ENCODE measurements at places on chromosomes 16 and 17.

GRCh38 chr17:29958947-29959657 is 17.7 kb downstream of the EFCAB5 start:
- DNase-seq = peak; percentile 3

DNA sequence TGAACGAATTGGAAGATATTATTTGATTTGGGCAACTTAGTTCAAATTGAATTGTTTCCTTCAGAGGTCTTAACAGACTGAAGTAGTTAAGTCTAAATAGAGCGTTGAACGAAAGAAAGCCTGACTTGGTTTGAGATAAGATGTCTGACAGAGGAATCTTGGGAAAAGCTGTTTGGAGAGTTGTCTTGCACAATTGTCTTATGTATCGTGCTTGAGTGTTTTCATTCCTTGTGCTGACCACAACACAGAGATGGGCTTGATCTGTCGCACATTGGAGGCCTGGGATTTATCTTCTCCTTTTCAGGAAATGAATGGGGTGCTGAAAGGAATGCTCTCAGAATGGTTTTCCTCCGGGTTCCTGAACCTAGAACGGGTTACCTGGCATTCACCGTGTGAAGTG is 7.8 kb downstream of the MLYCD start:
- no peak for DNase-seq

DNA sequence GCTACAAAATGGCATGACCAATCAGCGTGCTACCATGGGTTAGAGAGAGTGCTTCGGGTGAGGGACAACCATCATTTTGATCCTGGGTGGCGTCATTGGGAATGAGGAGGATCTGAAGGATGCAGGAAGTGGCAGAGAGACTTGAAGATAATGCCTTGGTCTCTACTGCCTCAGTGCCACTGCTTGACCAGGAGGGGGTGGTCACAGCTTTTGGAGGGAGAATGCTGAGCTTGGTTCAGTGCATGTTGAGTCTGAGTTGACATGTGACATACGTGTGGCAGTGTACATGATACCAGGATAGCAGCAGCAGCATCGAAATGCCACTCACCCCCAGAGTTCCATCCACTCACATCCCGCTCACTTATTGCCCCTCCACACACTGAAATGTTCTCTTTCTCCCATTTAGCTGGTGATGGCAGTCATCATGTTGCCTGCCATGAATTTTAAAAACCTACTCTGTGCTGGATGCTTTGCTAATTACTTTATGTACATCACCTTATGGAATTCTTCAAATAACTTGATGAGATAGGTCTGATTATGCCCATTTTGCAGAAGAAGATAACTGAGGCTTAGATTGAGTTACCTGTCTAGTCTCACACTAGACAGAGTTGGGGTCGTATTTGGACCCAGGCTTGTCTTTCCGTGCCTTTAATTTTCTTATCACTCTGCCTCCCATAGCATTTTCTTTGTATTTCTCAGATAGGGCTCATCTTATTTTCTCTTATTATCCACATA is 36.7 kb downstream of the ARSG start:
- DNase-seq = no peak

DNA sequence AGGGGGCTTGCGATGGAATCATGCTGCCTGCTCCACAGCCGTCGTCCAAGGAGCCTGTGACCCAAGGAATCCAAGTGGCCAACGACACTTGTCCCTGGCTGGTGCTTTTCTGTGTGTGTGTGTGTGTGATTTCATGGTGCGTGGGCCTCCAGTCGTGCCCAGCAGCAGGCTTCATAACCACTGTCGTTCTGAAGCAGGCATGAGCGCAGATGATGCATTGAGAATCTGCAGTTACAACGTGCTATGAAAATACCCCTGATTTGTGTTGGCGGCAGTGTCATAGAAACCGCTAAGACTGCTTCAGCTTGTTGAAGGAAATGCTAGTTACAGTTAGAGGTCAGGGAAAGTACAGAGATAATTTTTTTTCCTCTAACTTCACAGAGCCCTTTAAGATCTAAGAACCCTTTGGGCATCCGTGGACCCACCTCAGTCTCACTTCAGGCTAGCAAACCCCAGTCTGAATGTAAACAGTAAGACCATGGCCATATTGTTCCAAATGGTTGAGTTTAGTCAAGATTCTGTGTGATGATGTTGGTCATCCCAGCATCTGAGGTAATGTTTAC is 15.6 kb downstream of the C16orf90 start:
- no peak for DNase-seq

- DNase-seq = no peak
Measured at GRCh38 chr17:18191236-18191667, 7.6 kb downstream of the ALKBH5 start.

DNA sequence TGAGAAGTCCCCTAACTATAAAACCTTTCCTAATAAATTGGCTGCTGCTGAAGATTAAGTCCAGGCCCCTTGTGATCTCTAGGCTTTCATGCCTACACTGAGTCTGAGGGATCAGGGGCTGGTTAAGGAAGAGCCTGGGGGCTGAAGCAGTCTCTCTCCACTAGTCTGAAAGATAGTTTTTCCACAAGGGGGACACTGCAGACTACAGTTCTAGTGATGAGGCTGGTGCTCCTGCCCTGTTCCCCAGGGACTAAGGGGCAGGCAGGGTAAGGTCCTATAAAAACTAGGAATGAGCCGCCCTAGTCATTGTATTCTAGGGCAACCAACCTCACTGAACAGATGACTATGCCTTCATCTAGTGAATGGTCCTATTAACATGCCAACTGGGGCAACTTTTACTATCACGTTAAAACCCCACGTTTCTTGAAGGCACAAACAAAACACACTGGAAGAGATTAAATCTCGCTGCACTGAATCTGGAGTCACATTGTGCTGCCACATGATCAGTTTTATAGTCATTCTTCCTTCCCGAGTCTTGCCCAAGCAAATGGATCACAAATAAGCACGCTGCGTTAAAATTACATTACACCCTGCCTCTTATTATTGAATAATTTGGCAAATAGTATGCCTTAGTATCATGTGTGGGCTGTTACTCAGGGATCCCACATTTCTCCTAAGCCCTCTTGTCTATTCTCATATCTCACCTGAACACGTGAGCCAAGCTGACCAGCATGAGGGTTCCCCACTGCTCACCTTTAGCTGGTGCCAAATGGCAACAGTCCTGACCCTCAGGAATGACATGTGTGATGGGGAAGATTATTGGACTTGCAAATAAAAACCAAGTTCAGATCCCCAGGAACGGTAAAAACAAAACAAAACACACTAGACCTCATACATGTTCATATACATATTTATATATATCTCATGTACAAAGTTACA is 95.4 kb upstream of the TOB1 start:
- DNase-seq = no peak

All from retina (tissue), 1 donor.